ENCODE measurements at places on chromosomes 2 and 18.
A peak's percentile ranks its signal among the peaks of the same experiment; 100 is the strongest.

DNA sequence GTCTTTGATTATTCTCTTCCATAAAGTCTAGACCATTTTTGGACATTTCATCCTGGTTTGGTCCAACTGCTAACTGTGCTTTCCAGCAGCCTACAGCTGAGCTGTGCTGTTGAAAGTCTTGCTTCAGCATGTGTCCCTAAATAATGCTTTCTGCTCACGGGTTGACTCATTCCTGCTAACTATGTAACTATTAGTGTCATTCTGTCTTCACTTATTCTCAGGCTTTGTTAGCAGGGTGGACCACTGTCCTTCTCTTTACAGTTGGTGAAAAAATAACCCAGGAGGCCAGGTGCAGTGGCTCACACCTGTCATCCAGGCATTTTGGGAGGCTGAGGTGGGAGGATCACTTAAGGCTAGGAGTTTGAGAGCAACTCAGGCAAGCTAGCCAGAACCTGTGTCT, 8.9 kb downstream of the ADAM23 start:
- DNase-seq = no peak

- no peak for DNase-seq
These were observed 41.3 kb downstream of the FAM171B start for GRCh38 chr2:186734957-186735734.

GRCh38 chr2:173075056-173075780, 428 bp upstream of the MAP3K20 start:
- no peak for DNase-seq

- DNase-seq = no peak
These were observed 224.0 kb upstream of the SIX2 start for GRCh38 chr2:45233301-45233700.

GRCh38 chr2:61633250-61633649, 95.1 kb upstream of the XPO1 start:
- DNase-seq = no peak

DNA sequence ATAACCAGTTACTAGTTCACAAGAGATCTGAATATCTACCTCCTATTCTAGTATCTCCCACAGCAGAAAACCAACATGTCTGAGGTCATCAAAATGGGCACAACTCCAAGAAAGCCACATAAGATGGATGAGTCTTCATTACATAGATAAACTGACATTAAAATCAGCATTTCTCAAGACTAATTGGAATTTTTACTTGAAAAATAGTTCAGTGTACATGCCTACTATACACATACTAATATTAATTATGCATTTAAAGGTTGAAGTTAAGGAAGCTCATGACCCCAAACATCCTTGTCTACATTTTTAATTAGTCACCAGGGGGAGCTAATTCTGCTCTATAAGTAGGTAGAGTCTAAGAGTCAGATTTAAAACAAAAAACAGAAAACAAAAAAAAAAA, 41.9 kb downstream of the ZNF521 start:
- DNase-seq = peak; percentile 62

GRCh38 chr18:34121200-34121721, 103.5 kb downstream of the NOL4 start:
- peak; percentile 96 for DNase-seq

DNA sequence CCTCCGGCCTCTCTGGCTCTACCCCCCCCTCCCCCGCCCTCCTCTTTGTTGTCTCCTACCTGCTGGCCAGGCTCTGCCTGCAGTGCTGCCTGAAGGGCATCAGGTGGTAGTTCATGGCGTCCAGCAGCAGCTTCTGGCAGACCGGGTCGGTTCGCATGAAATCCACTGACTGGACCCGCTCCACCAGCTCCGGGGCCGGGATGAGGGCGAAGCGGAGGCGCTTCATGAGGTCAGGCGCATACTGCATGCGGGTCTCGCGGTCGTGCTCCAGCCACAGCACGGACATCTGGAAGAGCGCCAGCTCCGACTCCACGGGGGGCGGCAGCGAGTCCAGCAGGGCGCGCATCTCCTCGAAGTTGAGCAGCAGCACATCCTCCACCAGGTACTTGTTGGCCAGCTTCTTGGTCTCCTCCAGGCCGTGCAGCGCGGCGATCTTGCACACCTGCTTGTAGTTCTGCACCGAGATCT, 3.2 kb downstream of the KLHL14 start:
- no peak for DNase-seq

DNA sequence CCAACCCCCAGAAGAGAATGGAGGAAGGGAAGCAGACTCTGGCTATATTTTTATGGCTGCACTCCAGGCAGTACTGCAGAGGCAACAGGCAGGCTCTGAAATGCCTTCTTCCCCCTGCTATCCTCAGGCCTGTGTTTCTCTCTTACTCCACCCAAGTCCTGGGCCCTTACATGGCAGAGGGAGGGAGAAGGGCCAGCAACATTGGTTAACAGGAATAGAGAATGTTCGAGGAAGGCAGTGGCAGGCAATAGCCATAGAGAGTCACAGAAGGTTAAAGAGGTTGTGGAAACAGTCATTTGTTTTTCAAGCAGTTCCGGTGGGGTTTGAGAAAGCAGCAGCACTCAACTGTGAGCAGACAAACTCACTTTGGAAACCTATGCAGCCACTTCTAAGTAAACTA, 15.1 kb upstream of the DARS1 start:
- DNase-seq = peak; percentile 40

GRCh38 chr2:62478093-62478580, 27.9 kb downstream of the TMEM17 start:
- DNase-seq = peak; percentile 39

- no peak for DNase-seq
These were observed 1390.8 kb downstream of the DPP10 start for GRCh38 chr2:115833196-115833595.

- no peak for DNase-seq
These were observed 21.7 kb downstream of the AKAIN1 start for GRCh38 chr18:5175378-5175777.

DNA sequence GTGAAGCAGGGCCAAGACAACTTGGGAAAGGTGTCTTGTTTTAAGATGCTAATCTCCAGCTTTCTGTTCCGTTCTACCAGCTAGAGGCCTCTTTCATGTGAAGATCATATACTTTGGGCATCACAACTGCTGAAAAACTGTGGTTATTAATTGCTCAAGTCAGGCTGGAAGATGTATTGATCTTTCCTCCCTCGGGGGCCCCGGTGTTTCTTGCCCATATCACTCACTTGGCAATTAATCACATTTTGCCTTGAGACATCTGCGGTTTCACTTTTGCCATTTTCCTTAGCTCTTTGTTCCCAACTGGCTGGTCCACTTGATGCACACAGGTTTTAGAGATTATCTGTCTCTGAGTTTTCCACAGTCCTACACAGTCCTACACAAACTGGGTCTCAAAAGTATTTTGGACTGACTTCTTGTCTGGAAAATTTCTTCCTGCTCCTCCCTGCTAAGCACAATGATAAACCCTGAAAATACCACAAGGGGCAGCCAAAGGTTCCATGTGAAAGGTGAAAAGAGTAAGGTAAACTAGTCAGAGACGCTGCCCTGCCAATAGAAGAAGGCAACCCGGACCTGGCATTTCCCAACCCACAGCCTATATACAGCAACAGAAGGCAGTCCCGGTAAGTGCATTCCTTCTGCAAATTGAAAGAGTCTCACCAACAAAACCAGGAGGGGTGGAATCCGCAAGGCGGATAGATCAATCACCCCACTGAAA, 181.0 kb downstream of the AFF3 start:
- no peak for DNase-seq

Data from renal cortical epithelial cell (primary cell).